Daoy (cell line): ENCODE measurements at places on chromosomes 5 and 9. TPM values are rescaled to one million over a fixed set of nuclear protein-coding genes. Genes with fewer than 3 reads are reported as not detected.
A peak's percentile ranks its signal among the peaks of the same experiment; 100 is the strongest.

Gene IFNK
- total RNA-seq = not detected in 2 replicates

Gene FABP6
- 5.7 and 10.7 TPM in 2 replicates for total RNA-seq

Gene CDH10
- not detected in 2 replicates for total RNA-seq

Gene MYO10
- total RNA-seq = 42.9 and 64.0 TPM in 2 replicates

Gene FREM1
- not detected in 2 replicates for total RNA-seq

Gene ADAMTS16
- total RNA-seq = 10.7 and 11.6 TPM in 2 replicates

Gene ALDOB
- total RNA-seq = 1.4 TPM in 1 of 2 replicates, not detected in the other

DNA sequence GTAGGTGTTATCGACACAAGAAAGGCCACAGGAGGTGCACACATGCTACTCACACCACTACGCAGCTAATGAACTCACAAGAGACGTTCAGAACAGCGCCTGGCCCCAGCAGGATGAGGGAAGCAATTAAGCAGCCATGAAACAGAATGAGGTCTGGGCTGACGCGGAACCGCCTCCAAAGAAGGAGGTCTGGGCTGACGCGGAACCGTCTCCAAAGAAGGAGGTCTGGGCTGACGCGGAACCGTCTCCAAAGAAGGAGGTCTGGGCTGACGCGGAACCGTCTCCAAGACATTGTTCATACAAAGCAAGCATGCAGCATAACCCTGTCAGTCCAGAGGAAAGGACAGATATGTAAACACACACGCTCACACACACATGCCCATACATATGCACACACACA, 63.2 kb upstream of the ZNF354A start:
- no peak for DNase-seq

DNA sequence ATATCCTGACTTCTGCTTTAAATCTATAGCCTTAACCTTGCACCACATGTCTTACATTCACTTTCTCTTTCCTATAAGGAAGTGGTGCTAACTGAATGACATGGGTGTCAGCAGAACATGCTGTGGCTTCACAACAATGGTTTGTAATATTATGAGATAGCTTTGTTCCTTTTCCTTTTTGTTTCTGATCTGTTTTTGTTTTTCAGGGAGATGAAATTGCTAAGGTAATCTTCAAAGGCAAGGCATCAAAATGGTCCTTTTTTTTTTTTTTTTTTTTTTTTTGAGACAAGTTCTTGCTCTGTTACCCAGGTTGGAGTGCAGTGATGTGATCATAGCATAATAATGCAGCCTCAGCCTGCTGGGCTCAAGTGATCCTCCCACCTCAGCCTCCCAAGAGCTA, 53.6 kb upstream of the RANBP6 start:
- no peak for DNase-seq

- no peak for DNase-seq
These were observed 46.5 kb upstream of the C9orf72 start for GRCh38 chr9:27619743-27620142.

GRCh38 chr9:114143234-114143633, 12.1 kb upstream of the COL27A1 start:
- DNase-seq = no peak

DNA sequence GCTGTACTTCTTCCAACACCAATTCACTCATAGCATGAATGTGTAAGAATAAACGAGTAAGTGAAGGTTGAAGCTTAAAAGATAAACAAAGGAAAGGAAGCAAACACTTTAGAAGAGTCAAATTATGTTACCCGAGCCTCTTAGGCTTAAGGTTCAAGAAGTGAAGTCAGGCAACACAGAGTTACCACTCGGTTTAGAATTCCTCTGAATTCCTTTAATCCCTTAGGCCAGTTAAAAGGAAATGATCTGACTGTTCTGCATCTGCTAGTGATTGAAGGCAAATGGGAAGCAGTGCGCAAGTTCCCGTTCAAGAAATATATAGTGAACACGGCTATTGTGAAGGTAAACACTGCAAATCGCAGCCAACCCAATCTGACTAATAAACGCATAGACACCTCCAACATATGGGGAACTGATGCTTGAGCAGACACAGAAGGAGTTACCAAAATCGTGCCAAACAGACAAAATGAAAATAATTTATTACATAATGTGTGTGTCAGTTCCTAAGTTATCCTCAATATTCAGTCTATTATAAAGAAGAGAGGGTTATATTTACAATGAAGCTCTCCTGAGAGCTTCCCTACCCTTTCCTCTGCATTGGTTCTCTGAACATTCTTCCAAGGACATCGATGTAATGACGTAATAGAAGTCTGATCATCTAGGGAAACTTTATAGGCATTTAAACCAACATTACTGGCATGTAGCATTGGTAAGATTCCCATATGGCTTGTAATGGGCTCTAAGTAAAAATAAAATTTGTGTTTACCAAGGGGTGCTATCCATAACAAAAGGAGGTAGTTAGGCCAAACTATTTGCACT, 837.1 kb upstream of the ZNF608 start:
- no peak for DNase-seq

GRCh38 chr9:127081250-127082185, 40.9 kb downstream of the ANGPTL2 start:
- DNase-seq = no peak

GRCh38 chr9:94157050-94157801, 73.0 kb downstream of the PTPDC1 start:
- peak; percentile 84 for DNase-seq

GRCh38 chr9:113380869-113381378, 4.1 kb upstream of the HDHD3 start:
- DNase-seq = no peak

- no peak for DNase-seq
These were observed 231.0 kb upstream of the GAS1 start for GRCh38 chr9:87178302-87178701.

GRCh38 chr5:106909716-106910115, 761.0 kb downstream of the EFNA5 start:
- DNase-seq = no peak

GRCh38 chr5:56543441-56544388, 271.6 kb upstream of the MAP3K1 start:
- peak; percentile 58 for DNase-seq

DNA sequence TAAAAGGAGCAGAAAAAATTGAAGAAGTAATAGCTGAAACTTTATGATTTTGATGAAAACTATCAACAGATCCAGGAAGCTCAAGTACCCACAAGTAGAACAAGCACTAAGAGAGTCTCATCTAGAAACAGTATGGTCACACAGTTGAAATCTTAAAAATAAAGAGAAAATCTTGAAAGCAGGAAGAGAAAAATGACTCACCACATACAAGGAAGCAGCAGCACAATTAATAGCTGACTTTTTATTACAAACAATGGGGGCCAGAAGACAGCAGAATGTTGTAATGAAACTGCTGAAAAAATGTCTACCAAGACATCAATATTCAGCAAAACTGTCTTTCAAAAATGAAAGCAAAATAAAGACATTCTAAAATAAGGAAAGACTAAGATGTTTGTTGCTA, 1108.3 kb upstream of the DMAC1 start:
- no peak for DNase-seq

- no peak for DNase-seq
These were observed 9.0 kb upstream of the CPLX2 start for GRCh38 chr5:175862131-175863012.

DNA sequence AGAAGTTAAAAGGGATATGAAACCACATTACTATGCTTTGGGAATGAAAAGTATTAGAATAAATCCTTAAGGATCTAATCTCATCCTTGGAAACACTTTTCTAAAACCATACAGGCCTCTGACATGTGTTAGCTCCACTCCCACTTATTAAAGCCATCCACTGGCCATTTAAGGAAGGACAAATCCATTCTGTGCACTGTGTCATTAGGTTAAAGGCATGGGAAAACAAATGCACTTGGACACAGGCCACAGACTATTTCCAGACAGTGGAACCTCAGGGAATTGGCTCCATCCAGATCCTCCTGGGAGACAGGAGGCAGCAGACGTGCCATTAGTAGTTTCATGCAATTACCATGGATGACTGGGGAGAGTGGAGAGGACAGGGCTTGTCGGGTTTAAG, 454.9 kb downstream of the ENC1 start:
- no peak for DNase-seq

DNA sequence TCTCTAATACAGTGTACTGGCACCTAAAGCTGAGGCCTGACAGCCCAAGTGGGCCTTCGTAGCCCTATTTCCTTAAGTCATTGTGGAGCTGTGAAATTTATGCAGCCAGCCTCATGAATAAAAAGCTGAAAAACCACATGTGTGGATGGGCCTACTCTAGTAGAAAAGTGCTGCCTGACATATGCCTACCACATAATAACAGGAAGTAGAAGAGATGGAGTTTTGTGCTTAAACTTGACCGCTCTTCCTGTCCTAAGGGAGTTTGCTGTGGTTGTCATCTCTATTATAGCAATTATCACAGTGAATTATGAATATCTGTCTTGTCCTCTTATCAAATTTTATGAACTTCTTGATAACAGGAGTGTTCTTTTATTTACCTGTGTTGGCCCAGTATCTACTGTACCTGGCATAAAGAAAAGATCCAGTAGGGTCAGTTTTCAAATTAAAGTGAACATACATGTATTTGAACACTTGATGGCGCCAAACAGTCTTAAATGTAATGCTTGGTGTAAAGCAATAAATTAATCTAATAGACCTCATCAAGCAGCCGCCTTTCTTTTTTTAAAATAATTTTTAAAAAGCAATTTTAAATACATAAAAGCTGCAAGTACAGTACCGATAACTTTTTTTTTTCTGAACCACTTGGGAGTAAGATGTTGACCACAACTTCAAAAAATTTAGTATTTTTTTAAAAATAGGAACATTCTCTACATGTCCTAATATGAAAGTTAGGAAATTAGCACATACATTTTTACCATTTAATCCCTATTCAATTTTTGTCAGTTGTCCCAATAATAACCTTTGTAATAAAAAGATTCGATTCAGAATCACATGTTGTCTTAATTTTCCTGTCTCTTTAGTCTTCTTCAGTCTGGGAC, 51.0 kb downstream of the FKTN start:
- DNase-seq = peak; percentile 31

DNA sequence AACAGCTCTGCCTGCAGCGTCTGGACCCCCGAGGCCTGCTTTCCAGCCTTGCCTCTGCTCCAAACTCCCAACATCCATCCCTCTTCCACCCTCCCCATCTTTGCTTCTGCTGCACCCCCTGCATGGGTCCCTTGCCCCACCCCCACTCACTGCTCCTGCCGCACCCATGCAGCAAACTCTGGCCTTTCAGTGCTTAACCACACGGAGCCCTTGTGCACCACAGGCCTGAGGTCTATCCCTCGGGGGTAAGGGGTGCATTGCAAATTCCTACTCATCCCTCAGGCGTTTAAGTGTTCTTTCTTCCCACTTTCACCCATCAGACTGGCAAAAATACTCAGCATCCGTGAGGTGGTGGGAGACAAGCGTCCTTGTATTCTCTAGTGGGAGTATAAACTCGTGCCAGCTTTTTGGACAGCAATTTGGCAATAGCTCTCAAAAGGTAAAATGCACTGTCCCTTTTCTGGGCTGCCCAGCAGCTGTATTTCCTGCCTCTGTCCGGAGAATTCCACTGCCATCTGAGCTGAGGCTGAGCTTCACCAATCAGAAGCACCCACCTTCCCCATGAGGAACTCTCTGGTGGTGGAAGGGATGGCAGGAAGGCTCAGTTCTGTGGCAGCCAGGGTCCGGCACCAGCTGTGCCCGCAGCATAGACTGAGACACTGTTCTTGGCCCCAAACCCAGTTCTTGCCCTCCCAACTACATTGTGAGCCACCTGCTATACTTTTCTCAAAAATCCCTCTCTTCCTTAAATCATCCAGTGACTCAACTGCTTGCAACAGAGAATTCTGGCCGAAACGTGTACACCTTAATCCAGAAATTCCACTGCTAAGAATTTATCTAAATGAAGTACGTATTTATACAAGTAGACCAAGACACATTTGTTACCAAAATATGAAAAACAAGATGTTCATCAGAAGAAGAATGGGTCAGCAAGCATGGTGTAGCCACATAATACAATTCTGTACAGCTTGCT, 15.0 kb downstream of the PSMB7 start:
- no peak for DNase-seq

DNA sequence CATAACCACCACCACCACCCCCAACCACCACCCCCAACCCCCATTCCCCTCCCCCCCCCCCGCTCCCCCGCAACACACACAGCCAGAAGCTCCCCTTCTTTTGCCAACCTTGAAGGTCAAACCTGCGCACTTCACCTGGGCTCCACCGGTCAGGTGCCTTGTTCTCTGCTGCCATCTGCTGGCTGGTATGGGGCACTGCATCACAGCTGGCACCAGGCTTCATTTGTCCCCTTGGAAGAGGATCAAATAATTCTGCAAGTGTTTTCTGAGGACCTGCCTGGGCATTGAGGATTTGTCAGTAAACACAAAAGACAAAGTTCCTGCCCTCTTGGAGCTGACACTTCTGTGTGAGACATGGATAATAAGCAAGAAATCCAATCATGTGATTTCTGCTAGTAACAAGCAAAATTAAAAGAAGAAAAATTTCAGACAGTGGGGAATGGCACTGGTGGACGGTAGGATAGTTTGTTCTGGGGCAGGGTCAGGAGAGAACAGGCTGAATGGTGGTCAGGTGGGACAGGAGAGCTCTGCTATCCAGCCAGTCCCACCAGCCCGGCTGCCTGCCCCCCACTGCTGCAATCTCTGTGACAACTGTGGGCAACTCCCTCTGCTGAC, 55.6 kb upstream of the LMX1B start:
- peak; percentile 74 for DNase-seq

- no peak for DNase-seq
These were observed 243.8 kb upstream of the ADAMTSL1 start for GRCh38 chr9:18229992-18230676.

GRCh38 chr5:87156631-87157030, 111.1 kb upstream of the RASA1 start:
- DNase-seq = peak; percentile 18

DNA sequence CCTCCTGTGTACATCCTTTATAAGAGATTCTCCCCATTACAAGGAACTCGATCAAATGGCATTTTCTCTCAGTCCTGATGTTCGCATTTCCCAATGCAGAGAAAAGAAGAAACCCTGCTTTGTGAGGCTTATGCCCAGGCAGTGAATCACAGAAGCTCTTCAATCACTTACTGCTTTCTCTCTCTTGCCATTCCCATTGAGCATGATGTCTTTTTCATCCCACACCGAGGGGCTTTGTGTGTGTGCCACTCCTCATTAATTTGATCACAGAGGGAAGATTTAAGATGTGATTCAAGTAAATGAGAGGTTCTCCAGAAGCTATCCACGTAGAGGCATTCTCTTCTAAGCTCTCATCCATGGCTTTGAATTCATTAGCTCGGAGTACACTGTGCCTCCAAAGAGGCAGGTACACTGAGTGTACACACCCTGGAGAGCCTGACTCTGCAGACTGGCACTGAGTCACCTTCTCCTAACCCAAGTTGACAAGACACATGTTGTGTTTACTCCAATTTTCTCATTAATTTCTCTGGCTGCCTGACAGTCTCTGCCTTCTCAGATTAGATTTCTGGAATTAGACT, 45.4 kb downstream of the MFAP3 start:
- no peak for DNase-seq

DNA sequence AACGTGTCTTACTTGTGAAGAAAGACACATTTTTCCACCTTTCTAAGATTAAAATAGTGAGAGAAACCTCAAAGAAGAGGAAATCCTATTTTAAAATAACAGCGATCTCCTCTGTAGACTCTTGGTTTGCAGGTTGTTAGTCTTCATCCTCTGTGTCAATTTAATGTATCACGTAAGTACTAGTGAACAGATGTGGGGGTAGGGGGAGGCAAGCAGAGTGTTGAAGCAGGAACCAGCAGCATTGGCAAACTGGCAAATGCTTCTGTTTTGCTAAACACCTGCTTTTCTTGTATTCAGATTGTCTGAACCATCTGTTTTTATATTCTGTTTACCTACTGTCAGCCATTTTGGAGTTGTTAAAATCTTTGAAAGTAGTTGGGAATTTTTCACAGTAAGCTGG, 159.3 kb upstream of the TLX3 start:
- no peak for DNase-seq
